ENCODE measurements at places on chromosomes 12 and 14. TPM values are rescaled to one million over a fixed set of nuclear protein-coding genes. Genes with fewer than 3 reads are reported as not detected.
A peak's percentile ranks its signal among the peaks of the same experiment; 100 is the strongest.

ADSS1 gene
- 3.2 TPM for total RNA-seq

ZDHHC22 gene
- not detected for total RNA-seq

PAH gene
- not detected for total RNA-seq

CLEC9A gene
- total RNA-seq: not detected

KRT83 gene
- not detected for total RNA-seq

GRCh38 chr12:68521848-68522502 is 88.7 kb upstream of the RAP1B start:
- peaks cover 6% of the 10 kb centered on the region for H3K4me1 ChIP-seq
- no peak overlapping the region for H3K27ac ChIP-seq
- DNase-seq: no peak

DNA sequence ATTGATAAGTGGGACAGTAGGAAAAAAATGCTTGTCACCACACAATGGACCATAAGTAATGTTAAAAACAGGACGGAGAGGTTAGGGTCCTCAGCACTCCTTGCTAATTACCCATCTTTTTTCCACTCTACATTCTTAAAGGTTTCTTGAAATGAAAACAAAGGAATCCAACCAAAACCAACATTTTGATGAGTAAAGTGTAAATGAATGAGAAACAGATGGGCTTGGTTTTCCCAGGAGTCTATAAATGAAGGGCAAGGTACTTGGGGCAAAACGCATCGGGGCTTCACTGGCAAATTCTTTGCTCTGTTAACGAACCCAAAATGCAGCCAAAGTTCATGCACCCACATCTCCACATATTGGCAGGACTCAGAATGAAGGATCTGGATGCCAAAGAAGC is 129.2 kb upstream of the BMP4 start:
- no peak overlapping the region for H3K27ac ChIP-seq
- peaks cover 5% of the 10 kb centered on the region for H3K27me3 ChIP-seq
- no peak for DNase-seq
- no peaks in the 10 kb centered on the region for H3K4me1 ChIP-seq
- H3K36me3 ChIP-seq: no peaks in the 10 kb centered on the region
- no peak overlapping the region for H3K4me3 ChIP-seq

DNA sequence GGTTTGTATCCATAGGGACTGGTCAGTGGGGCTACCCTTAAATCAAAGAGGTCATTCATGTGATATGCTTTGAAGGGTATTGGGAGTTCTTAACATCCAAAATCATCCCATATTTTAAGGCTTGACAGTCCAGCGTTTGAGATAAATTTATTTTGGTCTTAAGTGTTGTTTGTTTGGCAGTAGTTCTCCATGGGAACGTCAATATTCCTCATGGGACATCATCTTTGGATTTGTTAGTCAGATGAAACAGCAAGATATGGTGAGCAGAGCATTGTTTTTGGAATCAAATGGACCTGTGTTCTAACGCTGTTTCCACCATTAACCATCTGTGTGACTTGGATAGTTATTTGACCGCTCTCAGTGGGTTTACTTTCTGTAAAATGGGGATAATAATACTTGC is 45.9 kb upstream of the GSG1 start:
- no peak overlapping the region for H3K4me3 ChIP-seq
- H3K36me3 ChIP-seq: no peaks in the 10 kb centered on the region
- peaks cover 2% of the 10 kb centered on the region for H3K27me3 ChIP-seq
- peaks cover 19% of the 10 kb centered on the region for H3K4me1 ChIP-seq

GRCh38 chr14:24057271-24057670 is 5.5 kb downstream of the CARMIL3 start:
- peaks cover 2% of the 10 kb centered on the region for H3K27me3 ChIP-seq
- no peaks in the 10 kb centered on the region for H3K36me3 ChIP-seq
- H3K4me3 ChIP-seq: no peak overlapping the region
- no peak for DNase-seq
- H3K4me1 ChIP-seq: peaks cover 14% of the 10 kb centered on the region

GRCh38 chr12:29287622-29288021 is 93.3 kb downstream of the ERGIC2 start:
- H3K36me3 ChIP-seq: peaks cover 4% of the 10 kb centered on the region
- no peak overlapping the region for H3K27ac ChIP-seq

DNA sequence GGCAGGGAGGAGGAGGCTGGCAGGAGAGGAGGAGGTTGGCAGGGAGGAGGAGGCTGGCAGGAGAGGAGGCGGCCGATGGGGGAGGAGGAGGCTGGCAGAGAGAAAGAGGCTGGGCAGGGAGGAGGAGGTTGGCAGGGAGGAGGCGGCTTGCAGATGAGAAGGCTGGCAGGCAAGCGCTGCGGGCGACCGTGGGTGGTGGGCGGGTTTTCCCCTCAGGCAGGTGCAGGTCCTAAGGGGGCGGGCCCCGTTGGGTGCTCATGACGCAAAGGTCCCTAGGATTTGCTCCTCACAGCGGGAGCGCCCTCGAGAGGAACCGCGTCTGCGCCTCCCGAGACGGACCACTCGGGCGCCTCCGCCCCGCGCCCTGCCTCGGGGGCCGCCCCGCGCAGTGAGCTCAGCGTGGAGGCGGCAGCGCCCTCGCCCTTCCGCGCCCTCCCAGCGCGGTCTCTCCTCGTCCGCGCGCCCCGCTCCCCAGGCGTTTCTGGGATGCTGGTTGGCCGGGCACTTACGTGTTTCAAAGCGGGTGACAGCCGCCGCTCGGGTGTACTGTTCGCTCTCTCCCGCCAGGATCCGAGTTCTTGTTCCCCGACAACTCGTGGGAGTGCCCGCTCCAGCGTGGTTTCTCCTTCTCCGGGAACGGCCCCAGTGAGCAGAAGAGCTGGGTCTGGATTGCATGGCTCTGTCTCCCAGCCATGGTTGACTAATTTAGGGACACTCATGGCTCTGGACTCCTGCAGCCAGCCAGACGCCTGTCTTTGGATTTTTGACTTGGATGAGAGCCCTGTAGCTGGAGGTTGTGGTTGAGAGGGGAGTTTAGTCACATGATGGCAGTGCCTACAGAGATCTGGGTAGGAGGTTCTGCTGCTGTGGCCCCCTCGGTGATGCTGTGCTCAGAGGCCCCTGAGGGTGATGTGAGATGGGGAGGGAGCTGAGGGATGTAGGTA is 64.1 kb upstream of the PPP4R3A start:
- H3K27ac ChIP-seq: peak overlapping the region; percentile 56
- peaks cover 10% of the 10 kb centered on the region for H3K27me3 ChIP-seq
- peak overlapping the region; percentile 76 for H3K4me3 ChIP-seq

DNA sequence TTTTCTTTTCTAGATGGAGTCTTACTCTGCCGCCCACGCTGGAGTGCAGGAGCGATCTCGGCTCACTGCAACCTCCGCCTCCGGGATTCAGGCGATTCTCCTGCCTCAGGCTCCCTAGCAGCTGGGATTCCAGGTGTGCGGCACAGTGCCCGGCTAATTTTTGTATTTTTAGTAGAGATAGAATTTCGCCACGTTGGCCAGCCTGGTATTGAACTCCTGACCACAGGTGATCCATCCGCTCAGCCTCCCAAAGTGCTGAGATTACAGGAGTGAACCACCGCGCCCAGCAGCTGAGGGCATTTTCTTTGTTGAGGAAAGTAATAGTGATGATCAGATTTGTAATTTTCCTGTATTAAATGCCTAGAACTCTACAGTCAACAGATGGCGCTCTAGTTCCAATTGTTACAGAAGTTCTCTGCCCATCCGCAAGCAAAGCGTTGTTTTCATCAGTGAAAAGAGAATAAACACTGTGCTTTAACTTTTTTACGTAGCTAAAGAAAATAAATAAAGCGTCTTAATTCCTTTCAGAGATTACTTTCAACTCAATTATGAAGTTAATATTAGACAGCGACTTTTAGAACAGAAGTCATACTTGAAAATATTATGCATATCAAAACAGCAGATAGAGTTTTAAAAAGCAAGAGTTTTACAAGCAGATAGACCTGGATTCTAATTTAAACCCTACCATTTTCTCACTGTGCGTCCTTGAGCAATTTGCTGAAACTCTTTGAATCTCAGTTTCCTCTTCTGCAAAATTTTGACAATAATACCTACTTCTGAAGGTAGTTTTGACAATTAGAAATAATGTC is 335.1 kb downstream of the DUSP6 start:
- H3K4me1 ChIP-seq: peaks cover 12% of the 10 kb centered on the region
- H3K27me3 ChIP-seq: peaks cover 8% of the 10 kb centered on the region
- DNase-seq: peak; percentile 43
- H3K4me3 ChIP-seq: no peak overlapping the region
- H3K27ac ChIP-seq: no peak overlapping the region
- no peaks in the 10 kb centered on the region for H3K36me3 ChIP-seq

- peaks cover 11% of the 10 kb centered on the region for H3K4me1 ChIP-seq
- no peaks in the 10 kb centered on the region for H3K27me3 ChIP-seq
- H3K27ac ChIP-seq: no peak overlapping the region
- peaks cover 5% of the 10 kb centered on the region for H3K36me3 ChIP-seq
- no peak for DNase-seq
Observed at GRCh38 chr12:49446571-49446970, 79.3 kb downstream of the SPATS2 start.

- no peaks in the 10 kb centered on the region for H3K4me1 ChIP-seq
- H3K27ac ChIP-seq: no peak overlapping the region
- H3K36me3 ChIP-seq: no peaks in the 10 kb centered on the region
Observed at GRCh38 chr14:90727082-90727481, 89.1 kb downstream of the TTC7B start.

GRCh38 chr12:5873281-5873919 is 71.7 kb downstream of the ANO2 start:
- peaks cover 10% of the 10 kb centered on the region for H3K27me3 ChIP-seq
- no peaks in the 10 kb centered on the region for H3K36me3 ChIP-seq
- H3K4me3 ChIP-seq: no peak overlapping the region
- no peak for DNase-seq
- no peaks in the 10 kb centered on the region for H3K4me1 ChIP-seq

DNA sequence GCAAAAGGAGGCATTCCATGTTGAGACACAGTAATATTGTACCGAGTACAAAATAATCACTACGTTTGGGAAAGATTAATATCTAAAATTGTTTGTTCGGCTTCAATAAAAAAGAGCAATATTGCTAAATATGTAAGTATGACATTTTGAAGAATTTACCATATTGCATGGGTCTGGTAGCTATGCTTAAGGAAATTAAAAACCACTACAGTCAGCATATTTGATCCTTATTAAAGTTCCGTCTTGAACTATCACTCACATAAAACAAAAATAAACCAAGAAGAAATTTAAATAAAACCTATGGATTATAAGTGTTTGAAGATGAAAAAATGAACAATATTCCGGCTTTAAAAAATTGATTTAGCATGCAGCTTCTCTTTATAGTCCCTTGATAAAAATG is 63.8 kb downstream of the SETD3 start:
- H3K4me3 ChIP-seq: no peak overlapping the region
- no peaks in the 10 kb centered on the region for H3K27me3 ChIP-seq
- H3K36me3 ChIP-seq: peaks cover 6% of the 10 kb centered on the region
- peaks cover 29% of the 10 kb centered on the region for H3K4me1 ChIP-seq
- DNase-seq: no peak

- H3K27ac ChIP-seq: no peak overlapping the region
- H3K4me3 ChIP-seq: peak overlapping the region; percentile 75
- peaks cover 3% of the 10 kb centered on the region for H3K27me3 ChIP-seq
- H3K36me3 ChIP-seq: no peaks in the 10 kb centered on the region
- no peak for DNase-seq
Observed at GRCh38 chr12:101876322-101876860, 989 bp upstream of the DRAM1 start.

- no peaks in the 10 kb centered on the region for H3K4me1 ChIP-seq
- DNase-seq: no peak
- H3K36me3 ChIP-seq: peaks cover 21% of the 10 kb centered on the region
Observed at GRCh38 chr12:106327309-106327869, 24.9 kb downstream of the TCP11L2 start.

GRCh38 chr12:45939759-45940158 is 50.6 kb downstream of the SCAF11 start:
- DNase-seq: no peak
- peaks cover 10% of the 10 kb centered on the region for H3K4me1 ChIP-seq
- H3K27me3 ChIP-seq: no peaks in the 10 kb centered on the region

- peak overlapping the region; percentile 70 for H3K27ac ChIP-seq
- H3K4me3 ChIP-seq: no peak overlapping the region
- DNase-seq: peak; percentile 85
- no peaks in the 10 kb centered on the region for H3K27me3 ChIP-seq
- peaks cover 11% of the 10 kb centered on the region for H3K4me1 ChIP-seq
Observed at GRCh38 chr12:121443193-121443870, 43.4 kb downstream of the RNF34 start.

DNA sequence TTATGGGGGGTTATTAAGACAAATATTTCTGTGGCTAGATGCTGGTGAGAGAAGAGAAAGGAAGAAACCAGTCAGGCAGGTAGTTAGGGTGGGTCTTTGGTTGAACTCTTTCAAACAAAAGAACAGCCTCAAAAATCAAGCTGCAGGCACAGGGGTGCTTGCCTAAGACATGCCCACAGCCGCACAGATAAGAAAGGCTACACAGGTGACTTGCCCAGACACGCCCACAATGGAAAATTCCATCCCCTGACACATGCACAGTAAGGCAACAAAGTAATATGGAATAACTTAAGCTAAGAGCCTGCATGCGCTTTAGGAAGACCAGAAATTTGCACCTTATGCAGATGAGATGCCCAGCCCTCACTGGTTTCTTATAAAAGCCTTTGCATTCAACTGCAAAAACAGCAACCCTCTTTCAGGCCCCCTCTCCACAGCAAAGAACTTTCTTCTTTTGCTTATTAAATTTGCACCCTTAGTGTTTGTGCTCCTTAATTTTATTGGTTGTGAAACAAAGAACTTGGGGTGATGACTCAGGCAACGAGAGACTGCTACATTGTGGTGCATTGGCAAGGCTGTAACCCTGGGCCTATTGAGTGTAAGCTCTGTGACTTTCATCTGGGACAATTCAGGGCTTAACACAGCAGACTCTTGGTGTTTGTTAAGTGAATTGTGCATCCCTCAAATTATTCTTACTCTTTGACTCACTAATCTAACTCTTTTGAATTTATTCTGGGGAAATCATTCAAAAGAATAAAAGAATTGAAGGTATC is 149.4 kb downstream of the RPAP3 start:
- H3K36me3 ChIP-seq: peaks cover 2% of the 10 kb centered on the region
- peaks cover 17% of the 10 kb centered on the region for H3K4me1 ChIP-seq
- H3K27me3 ChIP-seq: no peaks in the 10 kb centered on the region
- no peak overlapping the region for H3K27ac ChIP-seq

DNA sequence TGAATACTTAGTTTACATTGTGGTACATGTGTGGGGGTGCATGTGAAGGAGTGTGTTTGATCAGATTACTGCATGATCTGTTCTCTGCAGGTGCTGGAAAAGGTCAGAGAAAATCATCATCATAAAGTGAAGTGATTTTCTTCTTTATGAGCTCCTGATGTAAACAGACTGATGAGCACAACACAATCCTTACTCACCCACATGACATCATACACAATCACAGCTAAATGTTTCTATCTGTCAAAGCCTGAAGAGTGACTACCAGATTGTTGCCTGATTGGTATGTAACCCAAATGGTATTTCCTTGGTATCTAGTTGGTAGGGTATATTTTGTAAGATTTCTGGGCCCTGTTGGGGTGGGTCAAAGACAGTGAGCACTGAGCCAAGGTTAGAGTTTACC is 270.8 kb downstream of the FOXG1 start:
- no peaks in the 10 kb centered on the region for H3K4me1 ChIP-seq
- H3K27ac ChIP-seq: no peak overlapping the region
- no peaks in the 10 kb centered on the region for H3K36me3 ChIP-seq

DNA sequence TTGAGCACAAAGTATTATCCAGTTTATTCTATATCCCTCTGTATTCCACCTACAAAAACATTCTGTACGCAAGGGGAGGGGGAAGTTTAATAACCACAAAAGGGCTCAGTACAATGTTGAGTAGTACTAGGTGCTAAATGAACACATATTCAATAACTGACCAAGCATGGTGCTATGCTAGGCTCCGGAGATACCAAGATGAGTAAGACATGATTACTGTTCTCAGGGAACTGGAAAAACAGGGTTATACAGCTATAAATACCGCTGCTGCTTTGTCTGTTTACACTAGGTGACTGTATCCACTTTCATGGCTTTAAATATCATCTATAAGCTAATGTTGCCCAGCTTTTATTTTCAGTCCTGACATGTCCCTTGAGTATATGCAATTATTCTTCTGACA is 135.8 kb downstream of the INSM2 start:
- H3K36me3 ChIP-seq: peaks cover 11% of the 10 kb centered on the region
- H3K27me3 ChIP-seq: no peaks in the 10 kb centered on the region
- H3K4me3 ChIP-seq: no peak overlapping the region

All from activated CD4-positive, alpha-beta T cell treated with anti-CD3 and anti-CD28 coated beads for 36 hours (primary cell).